ENCODE measurements at places on chromosomes 5 and 9.

DNA sequence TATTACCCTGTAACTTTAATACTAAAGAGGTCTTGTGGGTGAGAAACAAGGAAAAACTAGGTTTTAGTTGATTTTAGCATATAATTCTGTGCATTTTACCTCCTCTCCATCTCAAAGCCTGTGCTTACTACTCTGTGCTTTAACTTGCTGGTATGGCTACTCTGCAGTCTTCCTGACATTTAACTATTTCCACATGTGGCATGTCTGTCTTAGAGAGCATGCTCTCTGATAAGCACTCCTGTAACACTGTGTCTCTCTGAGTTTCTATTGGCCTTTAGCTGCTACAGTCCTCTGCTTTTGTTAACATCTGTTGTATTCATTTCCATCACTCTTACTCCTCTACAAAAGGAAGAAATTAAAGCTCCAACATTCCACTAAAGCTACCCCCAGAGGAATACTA is 418.3 kb downstream of the RAB3C start:
- no peak for DNase-seq

GRCh38 chr9:129309906-129310305 is 131.8 kb upstream of the IER5L start:
- no peak for DNase-seq

DNA sequence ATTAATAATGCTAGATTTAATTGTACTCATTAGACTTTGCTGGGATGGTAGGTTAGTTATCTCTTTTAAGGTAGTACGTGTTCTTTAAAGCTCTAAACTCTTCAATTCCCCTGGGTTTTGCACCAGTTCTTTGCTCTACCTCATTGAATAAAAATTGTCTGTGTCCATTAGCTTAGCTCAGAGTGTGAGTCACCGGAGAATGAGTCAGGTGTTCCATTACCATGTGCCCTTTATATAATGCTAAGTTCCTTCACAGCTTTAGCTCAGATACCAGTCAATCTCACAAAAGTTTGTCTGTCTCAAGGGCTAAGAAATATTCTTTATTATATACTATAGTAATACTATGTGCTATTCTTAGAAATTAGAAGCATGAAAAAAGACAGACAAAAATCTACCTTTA is 339.4 kb downstream of the PRELID2 start:
- DNase-seq, result no peak

DNA sequence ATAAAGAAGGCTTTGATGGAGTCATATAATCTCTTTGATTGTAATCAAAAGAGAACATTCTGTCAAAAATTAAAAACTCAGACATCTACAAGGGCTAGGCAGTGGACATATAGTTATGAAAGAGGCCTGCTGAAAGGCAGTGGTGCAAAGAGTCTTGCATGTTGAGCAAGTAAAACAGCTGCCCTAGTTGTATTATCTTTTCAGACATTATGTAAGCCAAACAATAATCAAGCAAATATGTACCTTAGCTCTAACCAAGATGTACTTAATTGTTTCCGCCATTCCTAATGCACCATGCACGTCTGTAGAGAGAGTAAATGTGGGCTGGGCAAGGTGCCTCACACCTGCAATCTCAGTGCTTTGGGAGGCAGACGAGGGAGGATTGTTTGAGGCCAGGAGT is 14.3 kb downstream of the GAPT start:
- no peak for DNase-seq

- no peak for DNase-seq
Measured at GRCh38 chr9:16135968-16136367, 583.1 kb downstream of the CCDC171 start.

Measured in effector memory CD4-positive, alpha-beta T cell (primary cell).